ENCODE measurements at places on chromosomes 2 and 18. TPM values are rescaled to one million over a fixed set of nuclear protein-coding genes. Genes with fewer than 3 reads are reported as not detected.

GRCh38 chr18:2970344-2970743, 42.6 kb downstream of the LPIN2 start:
- H3K36me3 ChIP-seq, result peaks cover 66% of the 10 kb centered on the region
- no peaks in the 10 kb centered on the region for H3K27me3 ChIP-seq
- peak overlapping the region; percentile 98 for H3K27ac ChIP-seq

WDCP gene
- total RNA-seq, result 21.5 TPM

- H3K27ac ChIP-seq, result no peak overlapping the region
- H3K27me3 ChIP-seq, result no peaks in the 10 kb centered on the region
- no peak overlapping the region for H3K4me3 ChIP-seq
- H3K4me1 ChIP-seq, result peaks cover 1% of the 10 kb centered on the region
These were observed 38.5 kb downstream of the LPIN1 start for GRCh38 chr2:11784747-11785610.

DNA sequence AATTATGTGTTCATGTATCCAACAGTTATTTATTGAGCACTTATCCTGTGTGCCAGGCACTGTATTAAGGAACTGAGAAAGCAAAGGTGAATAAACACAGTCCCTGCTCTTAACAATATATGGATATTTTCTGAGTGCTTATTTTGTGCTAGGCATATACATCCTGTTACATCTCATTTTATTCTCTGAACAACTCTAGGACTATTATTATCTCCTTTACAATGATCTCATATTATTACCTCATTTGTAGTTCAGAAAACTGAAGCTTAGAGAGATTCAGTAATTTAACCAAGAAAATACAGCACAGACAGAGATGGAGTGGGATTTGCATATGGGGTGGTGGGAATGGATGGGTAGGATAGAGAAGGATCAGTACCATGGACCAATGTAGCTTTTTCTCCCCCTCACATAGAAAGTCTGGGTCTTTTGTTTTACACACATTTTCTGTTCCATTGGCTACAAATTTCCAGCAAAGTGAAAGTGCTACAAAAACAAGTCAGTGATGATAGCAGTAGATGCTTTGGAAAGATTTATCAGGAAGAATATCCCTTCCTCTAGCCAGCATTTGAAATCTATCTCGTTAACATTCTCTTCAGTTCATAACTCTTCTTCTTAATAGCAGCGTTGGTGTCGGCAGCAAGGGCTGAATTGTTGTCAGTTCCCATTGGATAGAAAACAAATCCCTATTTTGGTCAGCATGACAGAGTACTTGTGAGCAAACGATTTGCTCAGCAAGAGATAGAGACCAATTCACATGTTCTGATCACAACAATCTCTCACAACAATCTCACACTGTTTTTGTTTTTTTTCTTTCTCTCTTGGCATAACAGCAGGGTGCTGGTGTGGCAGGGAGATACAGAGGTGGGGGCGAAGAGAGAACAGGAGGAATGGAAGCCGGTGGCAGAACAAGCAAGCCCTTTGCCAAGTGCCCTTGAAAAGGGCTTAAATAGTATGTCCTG, 102.2 kb upstream of the KCTD1 start:
- no peak overlapping the region for H3K27ac ChIP-seq
- peaks cover 2% of the 10 kb centered on the region for H3K4me1 ChIP-seq
- DNase-seq, result no peak
- H3K4me3 ChIP-seq, result no peak overlapping the region

GRCh38 chr2:15640261-15640711, 48.6 kb downstream of the DDX1 start:
- no peaks in the 10 kb centered on the region for H3K27me3 ChIP-seq
- peaks cover 7% of the 10 kb centered on the region for H3K4me1 ChIP-seq
- DNase-seq, result peak; percentile 11
- H3K27ac ChIP-seq, result no peak overlapping the region
- H3K36me3 ChIP-seq, result peaks cover 32% of the 10 kb centered on the region
- no peak overlapping the region for H3K4me3 ChIP-seq

DNA sequence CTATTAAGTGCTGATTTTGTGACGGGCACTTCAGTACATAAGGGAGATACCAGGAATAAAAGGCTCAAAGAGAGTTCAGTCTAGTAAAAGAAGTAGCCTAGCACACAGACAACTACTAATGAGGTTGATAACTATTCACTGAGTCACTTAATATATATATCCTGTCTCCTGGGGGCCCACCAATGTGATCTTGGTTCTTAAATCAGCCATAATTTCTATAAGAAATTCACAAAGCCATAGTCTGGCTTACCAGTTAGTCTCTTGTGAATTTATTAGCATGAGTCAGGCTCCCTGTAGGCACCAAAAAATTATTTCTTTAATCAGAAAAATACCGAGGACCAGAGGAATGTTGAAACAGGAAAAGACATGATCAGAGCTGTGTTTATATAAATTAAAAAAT, 10.4 kb downstream of the KCNE4 start:
- no peaks in the 10 kb centered on the region for H3K36me3 ChIP-seq
- H3K27ac ChIP-seq, result no peak overlapping the region
- H3K27me3 ChIP-seq, result peaks cover 5% of the 10 kb centered on the region

DNA sequence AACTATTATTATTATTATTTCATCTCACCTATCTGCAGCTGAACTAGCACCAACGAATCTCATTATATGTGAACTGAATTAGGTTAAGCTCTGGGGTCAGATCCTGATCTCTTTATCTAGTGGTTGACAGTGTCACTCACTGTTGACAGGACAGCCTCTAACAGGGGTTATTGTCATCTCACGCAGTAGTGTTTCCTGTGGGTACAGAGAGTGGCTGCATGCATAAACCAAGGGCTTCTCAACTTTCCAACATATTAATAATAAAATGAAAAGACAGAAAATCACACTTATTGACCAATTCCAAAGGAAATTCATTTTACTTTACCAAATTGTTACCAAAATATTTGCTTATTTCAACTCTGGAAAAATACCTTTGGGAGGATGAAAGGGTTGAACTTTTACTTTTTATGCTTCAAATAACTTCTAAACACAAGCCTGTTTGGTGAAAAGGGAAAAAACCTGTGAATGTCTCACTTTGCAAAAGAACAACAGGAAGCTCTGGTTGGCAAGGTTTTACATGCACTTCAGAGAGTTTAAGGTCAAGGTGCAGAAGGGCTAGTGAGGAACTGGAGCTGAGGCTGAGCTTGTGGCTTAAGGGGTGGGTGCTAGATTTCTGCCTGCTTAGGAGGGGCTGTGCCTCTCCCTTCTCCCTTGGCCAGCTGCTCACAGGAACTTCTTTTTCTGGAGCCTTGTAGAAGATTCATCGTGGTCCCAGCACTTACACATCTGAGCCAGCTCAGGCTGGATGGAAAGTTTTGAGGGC, 72.6 kb downstream of the CTAGE1 start:
- no peak overlapping the region for H3K27ac ChIP-seq
- H3K4me1 ChIP-seq, result peaks cover 6% of the 10 kb centered on the region
- H3K27me3 ChIP-seq, result peaks cover 37% of the 10 kb centered on the region
- no peak overlapping the region for H3K4me3 ChIP-seq
- no peaks in the 10 kb centered on the region for H3K36me3 ChIP-seq

GRCh38 chr2:5359397-5359796, 332.8 kb upstream of the SOX11 start:
- H3K27me3 ChIP-seq, result peaks cover 2% of the 10 kb centered on the region
- H3K27ac ChIP-seq, result no peak overlapping the region
- no peak for DNase-seq
- no peak overlapping the region for H3K4me3 ChIP-seq

GRCh38 chr2:152016181-152017120, 82.4 kb downstream of the CACNB4 start:
- DNase-seq, result no peak
- no peak overlapping the region for H3K27ac ChIP-seq
- H3K36me3 ChIP-seq, result no peaks in the 10 kb centered on the region

- H3K27ac ChIP-seq, result no peak overlapping the region
- peaks cover 2% of the 10 kb centered on the region for H3K27me3 ChIP-seq
- DNase-seq, result no peak
- H3K4me3 ChIP-seq, result no peak overlapping the region
- no peaks in the 10 kb centered on the region for H3K36me3 ChIP-seq
These were observed 145.0 kb downstream of the NEDD4L start for GRCh38 chr18:58188996-58189395.

GRCh38 chr2:134713176-134713575, 5.6 kb downstream of the TMEM163 start:
- no peak overlapping the region for H3K4me3 ChIP-seq
- H3K27me3 ChIP-seq, result peaks cover 49% of the 10 kb centered on the region
- H3K4me1 ChIP-seq, result peaks cover 27% of the 10 kb centered on the region
- DNase-seq, result no peak

FEV gene
- not detected for total RNA-seq

DNA sequence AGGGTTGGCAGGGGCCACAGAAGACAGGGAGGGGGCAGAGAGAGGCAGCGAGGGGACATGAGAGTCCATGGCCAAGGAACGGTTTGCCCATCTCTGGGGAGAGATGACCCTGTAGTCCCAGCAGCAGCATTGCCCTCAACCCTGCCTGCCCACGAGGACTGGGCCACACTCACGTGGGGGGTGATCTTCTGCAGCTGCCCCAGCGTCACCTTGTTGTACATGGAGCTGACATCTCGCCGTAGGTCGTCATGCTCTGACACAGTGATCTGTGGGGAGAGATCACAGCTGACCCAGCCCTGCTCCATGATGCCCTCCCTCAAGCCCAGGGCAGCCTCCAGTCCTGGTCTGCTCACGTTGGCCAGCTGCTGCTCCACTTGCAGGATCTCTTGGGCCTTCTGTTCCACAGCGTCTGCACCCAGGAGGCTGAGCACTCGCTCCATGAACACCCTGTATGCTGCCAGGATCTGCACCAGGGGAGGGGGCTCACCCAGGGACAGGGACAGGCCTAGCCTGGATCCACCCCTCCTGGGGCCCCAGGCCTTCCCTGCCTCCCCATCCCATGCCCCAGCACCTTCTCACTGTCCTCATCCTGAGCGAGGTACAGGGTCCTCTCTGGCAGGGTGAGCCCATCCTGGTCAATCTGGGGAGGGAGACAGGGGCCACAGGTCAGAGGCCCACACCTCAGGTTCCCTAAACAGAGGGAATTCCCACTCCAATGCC, 2.8 kb downstream of the ECEL1 start:
- no peak for DNase-seq
- H3K36me3 ChIP-seq, result no peaks in the 10 kb centered on the region
- H3K4me1 ChIP-seq, result peaks cover 3% of the 10 kb centered on the region

DNA sequence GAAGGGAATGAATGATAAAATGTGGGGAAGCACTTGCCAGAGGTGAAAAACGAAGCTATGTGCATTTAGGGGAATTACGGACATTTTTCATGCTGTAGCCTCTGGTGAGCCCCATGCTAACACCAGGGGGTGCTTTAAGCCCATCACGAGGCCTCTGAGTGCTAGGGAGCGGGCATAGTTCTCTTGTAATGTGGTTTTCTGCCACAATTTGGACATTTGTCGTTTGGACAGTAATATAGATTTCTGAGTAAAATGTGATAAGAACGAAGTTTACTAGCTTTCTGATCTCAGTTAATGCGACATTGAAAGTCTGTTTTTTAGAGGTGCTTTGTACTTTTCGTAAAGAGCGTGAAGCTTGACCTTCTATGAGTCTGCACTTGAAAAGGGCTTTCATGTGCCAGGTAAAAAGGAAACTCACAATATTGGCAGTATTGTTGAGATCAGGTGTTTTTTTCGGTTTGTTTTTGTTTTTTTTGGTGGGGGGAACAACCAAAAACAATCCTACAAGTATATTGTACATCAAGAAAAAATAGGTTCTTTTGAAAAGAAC, 50.6 kb downstream of the TRAF3IP1 start:
- no peak overlapping the region for H3K4me3 ChIP-seq
- H3K4me1 ChIP-seq, result peaks cover 6% of the 10 kb centered on the region
- H3K27ac ChIP-seq, result no peak overlapping the region
- peaks cover 6% of the 10 kb centered on the region for H3K36me3 ChIP-seq
- H3K27me3 ChIP-seq, result no peaks in the 10 kb centered on the region

DNA sequence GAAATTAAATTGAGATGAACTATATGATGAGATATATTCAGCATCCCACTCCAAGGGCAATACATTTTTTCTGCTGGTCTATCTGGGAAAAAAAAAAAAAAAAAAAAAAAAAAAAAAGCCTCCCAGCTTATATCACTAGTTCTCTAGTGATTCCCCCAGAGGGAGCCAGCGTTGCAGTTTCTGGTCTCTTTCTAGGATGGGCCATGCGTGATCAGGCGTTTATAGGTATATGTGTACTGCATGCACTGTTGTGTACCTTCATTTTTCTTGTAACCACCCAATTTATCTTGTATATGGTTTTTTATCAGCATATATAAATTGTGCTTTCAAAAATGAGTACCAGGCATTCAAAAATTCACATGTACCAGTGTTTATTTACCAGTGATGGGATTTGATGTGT, 35.1 kb downstream of the DCDC2C start:
- no peaks in the 10 kb centered on the region for H3K4me1 ChIP-seq
- H3K4me3 ChIP-seq, result no peak overlapping the region
- peak; percentile 49 for DNase-seq
- no peaks in the 10 kb centered on the region for H3K36me3 ChIP-seq
- H3K27ac ChIP-seq, result no peak overlapping the region

DNA sequence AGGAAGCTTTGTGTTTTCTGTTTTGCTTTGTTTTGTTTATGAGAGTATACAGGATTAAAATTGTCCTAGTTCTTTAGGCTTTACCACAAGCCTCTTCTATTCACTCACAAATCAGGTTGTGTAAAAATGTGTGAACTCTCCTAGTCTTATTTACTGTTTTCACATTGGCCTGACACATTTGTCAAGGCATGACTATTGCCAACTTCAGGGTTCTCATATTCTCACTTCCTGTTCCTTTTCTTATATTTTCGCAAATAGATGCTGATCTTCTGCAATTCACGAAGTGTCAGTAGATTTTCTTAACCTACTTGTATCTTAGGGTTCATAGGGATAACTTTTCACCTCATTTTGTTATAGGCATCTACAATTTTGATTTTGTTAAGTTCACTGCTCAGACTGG, 67.1 kb downstream of the CCDC102B start:
- H3K27me3 ChIP-seq, result no peaks in the 10 kb centered on the region
- no peaks in the 10 kb centered on the region for H3K4me1 ChIP-seq
- no peak overlapping the region for H3K4me3 ChIP-seq
- H3K27ac ChIP-seq, result no peak overlapping the region
- no peaks in the 10 kb centered on the region for H3K36me3 ChIP-seq
- no peak for DNase-seq

GRCh38 chr2:239035361-239035814, 187.5 kb downstream of the TWIST2 start:
- no peaks in the 10 kb centered on the region for H3K36me3 ChIP-seq
- H3K27ac ChIP-seq, result no peak overlapping the region
- no peak overlapping the region for H3K4me3 ChIP-seq
- peak; percentile 81 for DNase-seq
- H3K27me3 ChIP-seq, result peaks cover 11% of the 10 kb centered on the region

CAPN14 gene
- total RNA-seq, result 0.64 TPM

- no peaks in the 10 kb centered on the region for H3K36me3 ChIP-seq
- no peak for DNase-seq
These were observed 275.5 kb downstream of the SS18 start for GRCh38 chr18:25814841-25815458.

- no peaks in the 10 kb centered on the region for H3K4me1 ChIP-seq
- H3K4me3 ChIP-seq, result no peak overlapping the region
- no peak for DNase-seq
- H3K27me3 ChIP-seq, result no peaks in the 10 kb centered on the region
- H3K36me3 ChIP-seq, result no peaks in the 10 kb centered on the region
These were observed 847.6 kb downstream of the SOCS6 start for GRCh38 chr18:71136487-71136886.

MC4R gene
- total RNA-seq, result not detected
